T-helper 22 cell (primary cell): ENCODE measurements at places on chromosomes 2 and 18.

DNA sequence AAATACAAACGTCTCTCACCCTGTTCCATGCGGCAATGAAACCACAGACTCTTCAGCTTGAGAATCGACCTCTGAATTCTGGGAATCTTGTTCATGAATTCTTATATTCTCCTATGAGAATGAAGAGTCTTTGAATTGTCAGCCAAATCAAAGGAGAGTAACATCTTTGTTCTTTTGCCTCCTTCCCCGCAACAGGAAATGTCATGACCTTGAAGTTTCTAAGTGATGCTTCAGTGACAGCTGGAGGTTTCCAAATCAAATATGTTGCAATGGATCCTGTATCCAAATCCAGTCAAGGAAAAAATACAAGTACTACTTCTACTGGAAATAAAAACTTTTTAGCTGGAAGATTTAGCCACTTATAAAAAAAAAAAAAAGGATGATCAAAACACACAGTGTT, 21.8 kb downstream of the TNFAIP6 start:
- no peak for DNase-seq

DNA sequence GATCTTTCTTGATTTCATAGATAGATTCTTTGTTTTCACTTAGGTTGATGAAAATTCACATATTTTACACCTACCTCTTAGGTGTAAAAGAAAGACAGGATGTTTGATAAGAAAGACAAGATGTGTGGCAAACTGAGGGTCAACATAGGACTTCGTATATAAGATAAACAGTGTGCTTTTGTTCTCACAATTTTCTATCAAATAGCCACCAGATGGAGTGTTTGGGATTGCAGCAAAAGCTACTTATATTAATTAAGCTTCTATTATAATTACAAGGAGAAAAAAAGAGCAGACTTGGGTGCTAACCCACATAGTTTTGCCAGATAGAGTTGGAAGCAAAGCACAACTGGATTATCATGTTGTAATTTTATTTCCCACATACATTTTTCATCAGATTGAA, 232.9 kb downstream of the CDH7 start:
- no peak for DNase-seq

- no peak for DNase-seq
These were observed 90.3 kb downstream of the TMEM163 start for GRCh38 chr2:134628453-134628852.

DNA sequence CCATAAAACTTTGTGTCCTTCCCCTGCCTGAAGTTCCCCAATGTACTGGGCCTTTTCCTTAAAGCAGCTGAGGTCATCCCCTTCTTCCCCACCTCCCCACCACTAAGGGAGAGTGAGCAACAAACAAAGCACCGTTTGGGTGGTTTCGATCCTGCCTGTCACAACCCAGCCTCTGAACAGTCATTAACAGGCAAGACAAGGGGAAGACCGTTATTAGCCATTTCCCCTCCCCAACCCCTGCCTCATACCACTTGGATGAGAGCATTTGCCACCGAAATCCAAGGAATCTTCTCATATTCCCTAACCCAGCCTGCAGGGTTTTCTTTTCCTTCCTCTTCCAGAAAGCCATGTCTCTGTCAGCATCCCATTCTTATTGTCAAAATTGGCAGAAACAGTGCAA, 65.6 kb downstream of the STRADB start:
- no peak for DNase-seq

- DNase-seq, result no peak
These were observed 129.3 kb upstream of the GPC1 start for GRCh38 chr2:240306185-240306584.
